ENCODE measurements at places on chromosomes 11 and 22. TPM values are rescaled to one million over a fixed set of nuclear protein-coding genes. Genes with fewer than 3 reads are reported as not detected.

MFRP gene
- not detected for total RNA-seq

- DNase-seq, result no peak
- H3K27ac ChIP-seq, result no peak overlapping the region
- peaks cover 7% of the 10 kb centered on the region for H3K27me3 ChIP-seq
- H3K4me1 ChIP-seq, result no peaks in the 10 kb centered on the region
- H3K4me3 ChIP-seq, result no peak overlapping the region
- H3K36me3 ChIP-seq, result no peaks in the 10 kb centered on the region
Measured at GRCh38 chr11:32006799-32007388, 84.0 kb upstream of the RCN1 start.

GRCh38 chr11:129013737-129014475 is 71.2 kb upstream of the TP53AIP1 start:
- no peak for DNase-seq
- H3K4me3 ChIP-seq, result no peak overlapping the region
- H3K27me3 ChIP-seq, result no peaks in the 10 kb centered on the region
- H3K4me1 ChIP-seq, result no peaks in the 10 kb centered on the region
- H3K36me3 ChIP-seq, result no peaks in the 10 kb centered on the region

SLC22A9 gene
- total RNA-seq, result 25.8 TPM

DNA sequence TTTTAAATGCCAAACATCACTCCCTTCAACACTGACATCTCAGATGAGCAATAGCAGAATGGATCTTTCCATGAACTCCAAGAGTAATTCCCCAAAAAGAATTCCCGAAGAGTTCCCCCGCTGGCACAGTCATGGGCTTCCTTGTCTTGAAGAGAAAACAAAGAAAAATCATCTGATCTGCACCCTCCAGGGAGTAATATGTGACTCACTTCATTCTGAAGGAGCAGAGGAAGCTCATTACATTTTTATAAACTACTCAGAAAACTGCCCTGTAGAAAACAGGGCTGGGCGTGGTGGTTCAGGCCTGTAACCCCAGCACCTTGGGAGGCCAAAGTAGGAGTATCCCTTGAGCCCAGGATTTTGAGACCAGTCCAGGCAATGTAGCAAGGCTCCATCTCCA is 35.7 kb downstream of the CELSR1 start:
- no peak overlapping the region for H3K4me3 ChIP-seq
- no peaks in the 10 kb centered on the region for H3K27me3 ChIP-seq
- H3K4me1 ChIP-seq, result no peaks in the 10 kb centered on the region
- DNase-seq, result no peak
- H3K36me3 ChIP-seq, result no peaks in the 10 kb centered on the region

APOBEC3A gene
- total RNA-seq, result 8.4 TPM

GP1BB gene
- not detected for total RNA-seq

DNA sequence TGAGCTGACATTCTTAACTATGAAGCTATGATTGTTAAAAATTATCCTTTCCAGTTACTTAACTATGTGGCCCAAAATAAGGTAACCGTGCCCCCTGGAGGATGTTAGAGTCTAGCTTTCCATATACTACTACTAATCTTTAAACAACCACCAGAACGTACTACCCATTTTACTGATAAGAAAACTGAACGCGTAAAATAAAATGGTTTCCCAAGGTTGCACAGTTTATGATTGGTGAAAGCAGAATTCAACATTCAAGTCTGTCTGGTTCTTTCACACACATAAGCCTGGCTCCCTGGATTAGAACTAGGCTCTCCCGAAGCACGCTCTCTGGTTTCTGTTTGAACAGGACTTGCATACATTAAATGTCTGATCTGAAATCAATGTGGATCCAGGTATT is 437.8 kb upstream of the CCDC90B start:
- H3K4me3 ChIP-seq, result peak overlapping the region; percentile 67
- no peak for DNase-seq
- no peaks in the 10 kb centered on the region for H3K36me3 ChIP-seq
- peaks cover 8% of the 10 kb centered on the region for H3K4me1 ChIP-seq
- H3K27me3 ChIP-seq, result no peaks in the 10 kb centered on the region
- no peak overlapping the region for H3K27ac ChIP-seq
